WTC11 (cell line): ENCODE measurements at places on chromosomes 3 and 15. TPM values are rescaled to one million over a fixed set of nuclear protein-coding genes. Genes with fewer than 3 reads are reported as not detected.

NEK11 gene
- total RNA-seq, result 1.6 to 1.8 TPM (median 1.7 TPM) in 3 replicates

- DNase-seq, result no peak
These were observed 71.4 kb downstream of the ANXA2 start for GRCh38 chr15:60326343-60326742.

GRCh38 chr3:80238606-80239005 lies 470.8 kb upstream of the ROBO1 start:
- no peak for DNase-seq

GRCh38 chr3:109984976-109985375 lies 647.6 kb upstream of the DPPA4 start:
- DNase-seq, result no peak

ACP3 gene
- total RNA-seq, result 1.6 to 2.5 TPM (median 1.9 TPM) in 3 replicates

PTH1R gene
- 4.0 to 12.0 TPM (median 5.6 TPM) in 3 replicates for total RNA-seq

DNA sequence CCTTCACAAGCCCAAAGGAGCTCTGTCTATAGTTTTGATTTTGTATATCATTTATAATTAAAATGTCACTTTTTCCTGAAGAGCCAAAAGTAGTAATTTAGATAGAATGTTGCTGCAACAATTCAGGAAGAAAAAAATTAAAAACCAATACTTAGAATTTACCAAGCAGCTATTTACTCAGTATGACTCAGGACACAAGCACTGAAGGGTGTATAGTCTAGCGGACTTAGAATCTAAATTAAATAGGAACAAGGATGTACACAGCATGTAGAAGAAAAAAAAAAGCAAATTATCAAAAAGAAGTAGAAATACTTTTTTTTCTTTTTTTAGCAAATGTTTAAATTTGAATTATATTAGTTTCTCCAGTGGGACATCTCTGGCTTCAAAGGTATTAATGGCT lies 31.6 kb downstream of the PGBD4 start:
- no peak for DNase-seq

DNA sequence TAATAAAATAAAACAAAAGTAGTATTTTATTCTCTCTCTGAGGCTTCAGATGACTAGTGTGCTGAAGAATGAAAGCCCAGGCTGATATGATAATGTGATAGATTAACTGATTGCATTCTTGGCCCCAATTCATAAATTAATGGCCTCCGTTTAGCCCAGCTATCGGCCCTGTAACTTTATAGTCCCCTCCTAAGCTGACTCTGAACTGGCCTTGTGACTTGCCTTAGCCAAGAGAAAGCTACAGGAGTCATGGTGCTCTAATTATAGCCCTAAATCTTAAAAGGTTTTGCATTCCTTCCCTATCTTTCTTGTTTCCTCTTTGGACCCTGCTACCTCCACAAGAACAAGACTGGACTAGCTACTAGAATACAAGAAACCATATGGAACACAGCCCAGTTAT lies 123.2 kb upstream of the EPHA3 start:
- DNase-seq, result no peak

TMEM207 gene
- total RNA-seq, result not detected in 3 replicates

RETNLB gene
- total RNA-seq, result not detected in 3 replicates

DNA sequence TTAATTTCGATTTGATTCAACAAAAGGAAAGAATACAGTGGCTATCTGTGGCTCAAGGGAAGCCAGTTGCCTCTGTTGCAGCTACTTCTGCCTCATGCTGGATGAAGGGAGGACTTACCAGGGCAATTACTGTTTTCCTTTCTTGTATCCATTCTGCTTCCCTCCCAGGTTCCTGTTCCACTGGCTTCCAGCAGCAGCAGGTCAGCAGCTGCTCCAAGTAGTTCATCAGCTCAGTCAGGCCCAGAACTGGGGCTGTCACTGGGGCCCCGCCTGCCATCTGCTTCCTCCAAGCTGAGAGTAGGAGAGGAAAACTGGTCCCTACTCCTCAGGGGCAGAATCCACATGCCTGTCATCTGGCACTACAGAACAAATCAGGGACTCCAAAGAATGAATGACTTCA lies 48.6 kb upstream of the ULK4 start:
- DNase-seq, result no peak

PRTG gene
- total RNA-seq, result 3.6 to 6.1 TPM (median 6.0 TPM) in 3 replicates

DNA sequence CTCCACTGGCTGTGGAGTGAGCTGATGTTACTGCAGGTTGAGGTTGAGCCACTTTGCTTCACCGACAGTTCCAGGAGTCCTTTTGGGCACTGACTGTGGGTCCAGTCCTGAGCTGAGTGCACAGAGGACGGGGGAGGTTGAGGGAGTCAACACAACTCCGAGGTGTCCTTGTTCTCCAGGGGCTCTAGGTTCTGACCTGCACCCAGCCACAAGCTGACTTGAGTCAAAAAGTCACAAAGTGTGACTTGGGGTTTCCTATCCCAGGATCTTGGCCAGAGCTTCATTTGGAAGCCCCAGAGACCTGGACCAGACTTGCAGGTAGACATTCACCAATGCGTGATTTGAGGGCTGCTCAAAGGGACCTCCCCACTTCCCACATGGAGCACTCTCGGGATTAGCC lies 95.0 kb downstream of the FAM43A start:
- DNase-seq, result no peak

GRCh38 chr15:68059630-68060029 lies 5.5 kb downstream of the PIAS1 start:
- DNase-seq, result no peak

DNA sequence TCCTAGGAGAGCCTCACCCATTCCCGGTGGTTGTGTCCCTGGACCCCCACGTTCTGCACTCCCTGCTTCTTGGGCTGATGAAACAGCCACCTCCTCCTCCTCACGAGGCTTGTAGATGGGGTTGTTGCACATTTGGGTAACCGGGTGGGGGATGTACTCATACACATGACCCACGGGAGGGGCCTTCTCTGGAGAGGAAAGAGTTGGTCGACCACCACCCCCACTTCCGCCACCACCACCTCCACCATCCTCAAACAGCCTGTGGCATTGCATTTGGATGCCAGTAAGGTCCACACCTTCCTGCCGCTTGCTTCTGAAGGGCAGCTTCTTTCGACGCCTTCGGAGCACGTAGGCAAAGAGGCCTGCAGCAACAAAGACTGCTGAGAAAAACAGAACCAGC lies 7.7 kb downstream of the SLITRK3 start:
- DNase-seq, result no peak

SLC51A gene
- total RNA-seq, result 6.9 to 8.4 TPM (median 7.6 TPM) in 3 replicates

GRCh38 chr15:59762558-59762957 lies 73.4 kb upstream of the BNIP2 start:
- peak; percentile 38 for DNase-seq

SLC22A13 gene
- 0.16 to 0.42 TPM (median 0.30 TPM) in 3 replicates for total RNA-seq

DNA sequence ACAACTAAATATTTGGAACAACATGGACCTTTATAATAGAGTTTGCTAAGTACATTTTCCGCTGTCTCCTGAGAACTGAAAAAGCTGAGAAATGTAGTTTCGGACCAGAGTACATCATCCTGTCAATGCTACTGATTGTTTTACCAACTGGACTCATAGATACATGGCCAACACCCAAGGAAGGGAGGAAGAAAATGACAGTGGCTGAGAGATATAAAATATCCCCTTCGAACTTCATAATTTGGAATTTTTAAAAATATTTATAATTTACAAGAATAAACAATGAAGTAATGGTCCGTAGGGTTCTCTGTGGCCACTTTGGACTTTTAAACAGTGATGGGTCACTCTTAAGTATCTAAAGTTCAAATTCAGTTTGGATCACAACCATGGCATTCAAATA lies 1042.7 kb downstream of the MCTP2 start:
- DNase-seq, result no peak

DNA sequence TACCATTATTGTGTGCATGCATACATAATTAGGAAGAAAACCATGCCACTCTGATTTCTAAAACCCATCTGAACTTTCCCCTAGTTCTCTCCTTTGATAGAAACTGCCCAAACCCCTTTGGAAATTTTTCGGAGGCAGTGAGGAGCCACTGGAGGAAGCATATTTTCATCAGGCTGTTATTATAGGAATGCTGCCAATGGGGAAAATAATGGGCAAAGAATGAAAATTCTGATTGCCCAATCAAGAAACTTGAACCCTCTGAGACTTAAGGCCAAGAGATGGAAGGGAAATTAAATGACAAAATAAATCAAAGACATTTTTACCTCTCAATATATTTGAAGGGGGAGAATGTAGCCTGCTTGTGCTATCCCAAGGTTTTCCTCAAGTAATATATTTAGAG lies 376.0 kb upstream of the PDZRN3 start:
- DNase-seq, result no peak

- no peak for DNase-seq
These were observed 167.9 kb downstream of the APBA2 start for GRCh38 chr15:29053661-29054131.

DNA sequence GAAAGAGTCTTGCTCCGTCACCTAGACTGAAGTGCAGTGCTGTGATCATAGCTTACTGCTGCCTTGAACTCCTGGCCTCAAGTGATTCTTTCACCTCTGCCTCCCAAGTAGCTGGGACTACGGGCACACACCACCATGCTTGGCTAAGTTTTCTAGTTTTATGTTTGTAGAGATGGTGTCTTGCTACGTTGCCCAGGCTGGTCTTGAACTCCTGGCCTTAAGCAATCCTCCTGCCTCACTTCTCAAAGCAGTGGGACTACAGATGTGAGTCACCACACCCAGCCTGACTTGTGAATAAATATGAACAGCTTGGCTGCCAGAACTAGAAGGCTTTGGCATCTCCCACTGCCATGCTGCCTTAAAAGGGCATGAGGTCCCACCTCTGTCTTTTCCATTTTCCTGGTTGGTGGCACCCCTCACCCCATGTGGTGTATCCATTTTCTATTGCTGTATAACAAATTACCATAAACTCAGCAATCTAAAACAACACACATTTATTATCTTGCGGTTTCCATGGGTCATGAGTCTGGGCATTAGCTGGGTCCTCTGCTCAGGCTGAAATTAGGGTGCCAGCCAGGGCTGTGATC lies 44.3 kb downstream of the PTPRG start:
- DNase-seq, result no peak

DNA sequence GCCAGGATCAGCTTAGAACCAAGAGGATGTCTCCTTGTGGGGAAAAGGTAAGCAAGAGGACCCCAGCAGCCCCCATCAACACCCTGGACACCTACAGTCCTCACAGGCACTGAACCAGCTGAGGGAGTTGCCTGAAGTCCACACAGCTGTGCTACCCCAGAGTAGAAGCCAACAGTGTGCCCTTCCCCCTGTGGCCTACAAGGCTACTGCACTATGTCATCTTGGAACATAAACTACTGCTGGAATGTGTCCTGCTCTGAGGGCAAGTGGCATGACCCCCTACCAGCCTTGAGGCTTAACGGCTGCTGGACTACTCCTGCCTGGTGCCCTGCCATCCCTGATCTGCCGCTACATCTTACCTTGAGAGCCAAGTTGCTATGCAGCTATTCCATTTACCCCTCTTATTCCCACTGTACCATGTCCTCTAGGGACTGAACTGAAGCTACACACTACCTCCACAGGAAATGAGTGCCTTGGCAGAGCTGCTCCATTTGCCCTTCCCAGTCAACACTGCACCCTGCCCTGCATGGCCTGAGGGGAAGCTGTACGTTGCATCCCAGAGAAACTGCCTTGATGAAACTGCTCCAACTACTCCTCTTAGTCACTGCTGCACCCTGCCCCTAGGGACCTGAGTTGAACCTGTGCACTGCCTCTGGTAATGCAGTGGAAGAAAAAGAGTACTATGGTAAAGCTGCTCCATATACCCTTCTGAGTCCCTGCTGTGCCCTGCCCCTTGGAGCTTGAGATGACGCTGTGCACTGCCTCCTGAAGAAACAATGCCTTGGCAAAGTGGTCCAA lies 40.2 kb upstream of the ATP13A5 start:
- DNase-seq, result no peak

PKM gene
- total RNA-seq, result 858 to 1,399 TPM (median 1,351 TPM) in 3 replicates

CKMT1B gene
- 35.4 to 41.5 TPM (median 37.3 TPM) in 3 replicates for total RNA-seq

DNA sequence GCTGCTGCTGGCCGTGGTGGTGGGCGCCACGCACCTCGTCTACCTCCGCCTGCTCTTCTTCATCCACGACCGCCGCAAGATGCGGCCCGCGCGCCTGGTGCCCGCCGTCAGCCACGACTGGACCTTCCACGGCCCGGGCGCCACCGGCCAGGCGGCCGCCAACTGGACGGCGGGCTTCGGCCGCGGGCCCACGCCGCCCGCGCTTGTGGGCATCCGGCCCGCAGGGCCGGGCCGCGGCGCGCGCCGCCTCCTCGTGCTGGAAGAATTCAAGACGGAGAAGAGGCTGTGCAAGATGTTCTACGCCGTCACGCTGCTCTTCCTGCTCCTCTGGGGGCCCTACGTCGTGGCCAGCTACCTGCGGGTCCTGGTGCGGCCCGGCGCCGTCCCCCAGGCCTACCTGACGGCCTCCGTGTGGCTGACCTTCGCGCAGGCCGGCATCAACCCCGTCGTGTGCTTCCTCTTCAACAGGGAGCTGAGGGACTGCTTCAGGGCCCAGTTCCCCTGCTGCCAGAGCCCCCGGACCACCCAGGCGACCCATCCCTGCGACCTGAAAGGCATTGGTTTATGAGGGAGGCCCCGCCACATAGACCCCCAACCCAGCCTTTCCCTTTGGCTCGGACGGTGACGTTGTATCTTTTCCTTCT lies 1.1 kb downstream of the GPR27 start:
- DNase-seq, result peak; percentile 29

- DNase-seq, result no peak
These were observed 2.9 kb upstream of the U2SURP start for GRCh38 chr3:142998439-142998838.

NR2E3 gene
- total RNA-seq, result 0.57 to 1.4 TPM (median 0.80 TPM) in 3 replicates

DNA sequence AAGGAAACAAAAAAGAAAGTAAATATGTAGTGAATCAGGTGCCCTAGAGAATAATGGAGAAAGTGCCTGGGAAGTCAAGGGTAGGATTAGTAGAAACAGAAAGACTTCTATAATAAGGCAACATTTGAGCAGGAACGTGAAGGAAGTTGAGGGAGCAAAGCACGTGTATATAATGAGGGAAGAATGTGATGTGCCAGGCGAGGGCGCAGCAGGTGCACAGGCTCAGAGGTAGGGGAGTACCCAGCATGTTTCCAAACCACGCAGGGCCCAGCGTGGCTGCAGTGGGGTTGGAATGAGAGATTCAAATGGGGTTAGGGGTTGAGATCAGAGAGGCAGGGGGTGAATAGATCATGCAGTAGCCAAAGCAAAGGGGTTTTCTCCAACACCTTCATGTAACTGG lies 91.9 kb upstream of the VGLL4 start:
- no peak for DNase-seq

TNFAIP8L3 gene
- total RNA-seq, result 0.25 to 0.39 TPM (median 0.34 TPM) in 3 replicates

KBTBD8 gene
- 14.5 to 15.7 TPM (median 15.0 TPM) in 3 replicates for total RNA-seq

DNA sequence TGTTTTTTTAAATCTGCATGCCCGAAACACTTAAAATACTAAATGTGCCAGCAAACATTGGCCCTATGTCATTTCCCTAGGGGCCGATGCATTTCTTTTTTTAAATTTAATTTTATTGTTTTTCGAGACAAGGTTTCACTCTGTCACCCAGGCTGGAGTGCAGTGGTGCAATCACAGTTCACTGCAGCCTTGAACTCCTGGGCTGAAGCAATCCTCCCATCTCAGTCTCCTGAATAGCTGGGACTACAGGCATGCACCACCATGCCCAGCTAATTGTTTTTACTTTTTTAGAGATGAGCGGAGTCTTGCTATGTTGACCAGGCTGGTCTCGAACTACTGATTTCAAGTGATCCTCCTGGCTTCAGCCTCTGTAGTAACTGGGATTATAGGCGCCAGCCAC lies 5.5 kb downstream of the PARP9 start:
- no peak for DNase-seq

AHSG gene
- total RNA-seq, result 1.5 to 1.9 TPM (median 1.8 TPM) in 3 replicates

ZNF774 gene
- total RNA-seq, result 2.6 to 3.6 TPM (median 2.9 TPM) in 3 replicates

- DNase-seq, result no peak
These were observed 617.5 kb upstream of the CCDC54 start for GRCh38 chr3:106759731-106760130.
